ENCODE measurements at places on chromosomes 11 and 22. TPM values are rescaled to one million over a fixed set of nuclear protein-coding genes. Genes with fewer than 3 reads are reported as not detected.
A peak's percentile ranks its signal among the peaks of the same experiment; 100 is the strongest.

- DNase-seq, result no peak
Measured at GRCh38 chr11:12799334-12799835, 125.2 kb downstream of the TEAD1 start.

- no peak for DNase-seq
Measured at GRCh38 chr11:96197103-96197502, 145.9 kb downstream of the MAML2 start.

DNA sequence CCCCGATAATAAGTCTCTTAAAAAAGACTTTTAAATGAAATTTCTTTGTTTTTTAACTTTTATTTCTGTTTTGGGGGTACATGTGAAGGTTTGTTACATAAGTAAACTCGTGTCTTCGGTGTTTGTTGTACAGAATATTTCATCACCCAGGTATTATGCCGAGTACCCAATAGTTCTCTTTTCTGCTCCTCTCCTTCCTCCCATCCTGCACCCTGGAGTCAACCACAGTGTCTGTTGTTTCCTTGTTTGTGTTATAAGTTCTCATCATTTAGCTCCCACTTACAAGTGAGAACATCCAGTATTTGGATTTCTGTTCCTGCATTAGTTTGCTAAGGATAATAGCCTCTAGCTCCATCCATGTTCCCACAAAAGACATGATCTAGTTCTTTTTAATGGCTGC is 1.6 kb upstream of the GSTP1 start:
- no peak for DNase-seq

DNA sequence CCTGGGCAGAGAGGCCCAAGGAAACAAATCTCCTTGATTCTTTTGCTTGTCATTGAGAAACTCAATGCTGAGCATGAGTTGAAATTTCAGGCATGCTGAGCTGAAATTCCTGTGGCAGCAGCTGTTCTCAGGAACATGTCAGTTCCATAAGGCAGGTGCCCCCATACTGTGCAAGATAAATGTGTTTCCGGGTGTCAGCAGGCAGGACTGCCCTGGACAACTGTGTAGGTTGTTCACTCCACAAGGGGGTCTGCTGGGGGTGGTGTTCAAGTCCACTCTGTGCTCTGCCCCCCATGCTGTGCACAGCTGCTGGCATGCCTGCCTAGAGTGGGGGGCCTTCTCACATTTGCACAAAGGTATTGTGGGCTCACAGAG is 133.7 kb downstream of the CTTN start:
- DNase-seq, result no peak

GRCh38 chr11:93831343-93832127 is 18.9 kb downstream of the VSTM5 start:
- DNase-seq, result no peak

DNA sequence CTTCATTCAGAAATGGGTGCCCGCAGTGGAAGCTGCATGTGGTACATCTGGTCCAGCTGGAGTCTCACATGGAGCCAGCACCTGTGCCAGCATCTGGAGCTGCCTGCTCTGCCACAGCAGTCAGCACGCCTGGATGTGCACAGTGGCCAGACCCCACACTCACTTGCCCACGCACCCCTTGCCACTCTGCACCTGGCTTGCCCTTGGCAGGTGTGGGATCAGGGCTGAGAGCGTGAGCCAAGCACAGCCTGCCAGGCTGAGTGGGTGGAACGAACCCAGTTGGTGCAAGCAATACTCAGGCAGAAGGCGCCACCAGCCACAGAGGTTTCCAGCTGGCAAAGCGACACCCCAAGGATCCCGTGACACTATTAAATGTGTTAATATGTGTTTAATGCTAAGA is 95.5 kb upstream of the AMOTL1 start:
- no peak for DNase-seq

DNA sequence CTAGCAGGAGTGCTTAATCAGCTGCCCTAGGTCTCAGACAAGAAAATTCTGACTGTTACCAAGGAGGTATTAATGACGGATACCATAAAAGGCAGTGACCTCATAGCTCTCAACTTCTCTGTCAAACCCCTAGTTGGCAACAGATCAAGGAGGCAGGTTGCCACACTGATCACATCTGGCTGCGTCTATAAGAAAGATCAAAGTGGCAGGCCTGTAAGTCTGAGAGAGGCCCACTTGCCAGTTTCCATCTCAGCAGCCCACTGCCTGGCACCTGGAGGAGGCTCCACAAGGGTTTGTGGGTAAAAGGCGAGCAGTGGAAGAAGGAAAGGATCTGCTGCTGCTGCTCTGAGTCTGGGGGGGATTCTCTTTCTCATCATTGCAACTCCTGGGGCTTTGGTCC is 239.6 kb upstream of the MPPED2 start:
- DNase-seq, result no peak

DNA sequence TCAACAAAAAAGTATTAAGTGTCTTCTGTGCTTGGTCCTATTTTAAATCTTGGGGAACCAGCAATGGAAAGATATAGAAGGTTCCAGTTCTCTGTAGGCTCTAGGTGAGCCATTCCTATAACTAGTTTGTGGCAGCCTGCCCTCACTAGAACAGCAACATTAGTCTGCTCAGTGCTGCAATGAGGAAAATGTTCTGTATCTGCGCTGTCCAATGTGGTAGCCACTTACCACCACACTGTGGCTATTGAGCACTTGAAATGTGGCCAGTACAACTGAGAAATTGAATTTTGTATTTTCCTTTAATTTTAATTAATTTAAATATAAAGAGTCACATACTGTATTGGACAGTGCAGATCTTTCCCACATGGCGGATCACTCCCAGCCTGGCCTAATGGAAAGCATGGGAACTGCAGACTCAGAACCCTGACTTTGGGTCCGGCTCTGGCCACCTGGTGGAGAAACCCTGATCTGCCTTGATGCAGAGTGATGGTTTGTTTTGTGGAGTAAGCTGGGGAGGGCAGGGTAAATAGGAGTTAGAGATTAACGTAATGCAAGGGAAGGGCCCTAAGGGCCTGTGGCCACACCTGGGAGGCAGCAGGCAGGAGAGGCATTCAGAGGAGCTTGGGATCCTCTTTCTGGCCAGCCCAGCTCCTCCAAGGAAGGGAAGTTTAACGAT is 101.0 kb downstream of the ME3 start:
- no peak for DNase-seq

DNA sequence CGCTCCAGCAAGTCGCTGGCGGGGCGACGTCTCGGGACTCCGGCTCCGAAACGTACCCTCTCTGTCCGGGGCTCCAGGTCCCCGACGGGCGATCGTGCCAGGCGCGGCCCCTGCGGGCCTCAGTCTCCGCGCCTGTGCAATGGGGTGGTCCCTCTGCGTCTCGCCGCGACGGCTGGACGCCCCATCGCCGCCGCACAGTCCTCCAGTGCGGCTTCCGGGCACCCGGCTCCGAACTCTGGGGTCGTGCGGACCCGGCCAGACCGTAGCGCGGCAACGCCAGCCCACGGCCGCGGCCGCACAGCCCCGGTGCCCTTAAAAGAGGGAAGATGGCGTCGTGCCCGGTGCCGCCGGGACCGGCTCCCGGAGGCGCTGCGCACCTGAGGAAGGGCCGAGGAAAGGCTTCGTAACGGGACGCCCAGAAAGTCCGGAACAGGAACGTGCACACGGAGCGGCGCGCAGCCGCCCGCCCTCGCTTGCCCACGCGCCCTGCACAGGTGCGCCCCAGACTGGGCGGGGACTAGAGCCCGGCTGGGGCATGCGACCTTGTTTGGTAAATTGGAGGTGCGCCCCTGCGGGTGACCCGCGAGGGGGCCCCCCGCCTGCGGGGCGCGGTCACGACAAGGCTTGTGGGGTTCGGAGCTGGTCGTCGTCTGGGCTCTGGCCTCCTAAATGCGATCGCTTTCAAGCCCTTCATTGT is 525 bp downstream of the BIK start:
- DNase-seq, result peak; percentile 36

DNA sequence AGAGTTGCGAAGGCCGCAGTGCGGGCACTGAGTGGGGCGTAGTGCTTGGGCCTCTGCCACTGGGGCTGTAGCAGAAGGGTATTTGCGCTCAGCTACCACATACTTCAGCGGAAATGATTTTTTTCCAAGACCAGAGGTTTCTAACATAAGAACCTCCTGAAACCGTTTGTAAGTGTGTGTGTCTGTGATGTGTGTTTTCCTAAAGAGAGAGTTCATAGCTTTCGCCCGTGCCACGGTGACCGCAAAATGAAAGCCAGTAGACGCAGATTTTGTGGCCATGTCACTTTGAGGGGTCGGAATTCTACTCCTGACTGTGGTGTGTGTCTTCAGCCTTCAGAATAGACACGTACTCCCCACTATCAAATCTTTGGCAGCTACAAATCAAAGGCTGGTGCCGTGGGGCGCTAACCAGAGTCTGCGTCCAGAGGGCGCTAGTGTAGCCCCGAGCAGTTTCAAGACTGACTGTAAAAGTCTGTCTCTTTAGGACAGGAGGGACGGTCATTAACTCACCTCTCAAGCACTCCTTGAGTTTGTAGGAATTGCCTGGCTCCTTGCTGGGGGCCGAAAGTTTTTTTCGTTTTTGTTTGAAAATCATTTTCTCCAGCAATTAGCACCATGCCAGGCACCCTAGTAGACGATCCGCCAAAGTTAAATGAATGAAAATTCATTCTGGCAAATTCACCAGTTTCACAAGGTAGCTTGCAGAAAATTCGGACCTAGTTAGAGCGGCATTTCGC is 2.5 kb upstream of the CALCA start:
- DNase-seq, result peak; percentile 42

GRCh38 chr22:39933741-39934140 is 26.5 kb upstream of the TMA7B start:
- no peak for DNase-seq

The HBD gene
- not detected for total RNA-seq

The KRTAP5-2 gene
- total RNA-seq, result not detected

The OR51F2 gene
- not detected for total RNA-seq

The LRRC55 gene
- total RNA-seq, result not detected
